ENCODE measurements at places on chromosomes 2 and 18.

DNA sequence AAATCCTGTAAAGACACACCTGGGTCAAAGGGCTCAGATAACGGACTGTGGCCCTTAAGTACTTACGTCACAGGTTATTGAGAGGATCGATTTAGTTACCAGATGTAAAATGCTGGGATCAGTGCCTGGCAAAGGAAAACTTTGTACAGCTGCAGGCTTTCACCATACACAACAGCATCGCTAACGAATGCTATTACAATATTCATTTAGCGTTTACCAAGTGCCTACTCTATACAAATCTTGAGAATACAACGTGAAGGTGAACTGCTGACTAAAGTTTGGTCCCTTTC is 619 bp upstream of the MSH6 start:
- DNase-seq: no peak

- DNase-seq: no peak
Measured at GRCh38 chr2:167181688-167182087, 293.4 kb downstream of the XIRP2 start.

GRCh38 chr2:121858369-121858768 is 102.9 kb downstream of the TSN start:
- no peak for DNase-seq

DNA sequence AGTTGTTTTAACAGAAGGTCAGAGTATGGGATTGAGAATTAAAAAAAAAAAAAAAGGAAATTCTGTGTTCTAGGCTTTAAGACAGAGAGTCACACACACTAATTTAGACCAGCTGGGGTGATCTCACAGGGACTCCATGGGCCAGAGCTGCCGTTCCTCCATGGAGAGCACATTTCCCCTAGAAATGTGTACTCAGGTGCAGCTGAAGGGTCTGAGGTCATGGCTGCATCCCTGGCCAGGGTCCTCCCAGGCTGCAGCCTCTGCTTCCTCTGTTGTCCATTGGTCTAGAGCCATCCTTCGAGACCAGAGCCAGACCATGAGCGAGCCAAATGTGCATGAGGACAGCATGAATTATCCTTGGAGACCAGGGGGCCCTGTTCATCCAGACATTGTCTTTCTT is 190.1 kb upstream of the TNP1 start:
- DNase-seq: no peak

GRCh38 chr2:10208736-10209135 is 86.2 kb downstream of the RRM2 start:
- no peak for DNase-seq

- DNase-seq: peak; percentile 46
Measured at GRCh38 chr2:75640621-75641121, 5.9 kb upstream of the MRPL19 start.

All from CD4-positive, alpha-beta T cell treated with Interleukin-2 at 100 ng/mL for 4 hours (primary cell).